HT1080 (cell line): ENCODE measurements at places on chromosomes 7 and 10.

DNA sequence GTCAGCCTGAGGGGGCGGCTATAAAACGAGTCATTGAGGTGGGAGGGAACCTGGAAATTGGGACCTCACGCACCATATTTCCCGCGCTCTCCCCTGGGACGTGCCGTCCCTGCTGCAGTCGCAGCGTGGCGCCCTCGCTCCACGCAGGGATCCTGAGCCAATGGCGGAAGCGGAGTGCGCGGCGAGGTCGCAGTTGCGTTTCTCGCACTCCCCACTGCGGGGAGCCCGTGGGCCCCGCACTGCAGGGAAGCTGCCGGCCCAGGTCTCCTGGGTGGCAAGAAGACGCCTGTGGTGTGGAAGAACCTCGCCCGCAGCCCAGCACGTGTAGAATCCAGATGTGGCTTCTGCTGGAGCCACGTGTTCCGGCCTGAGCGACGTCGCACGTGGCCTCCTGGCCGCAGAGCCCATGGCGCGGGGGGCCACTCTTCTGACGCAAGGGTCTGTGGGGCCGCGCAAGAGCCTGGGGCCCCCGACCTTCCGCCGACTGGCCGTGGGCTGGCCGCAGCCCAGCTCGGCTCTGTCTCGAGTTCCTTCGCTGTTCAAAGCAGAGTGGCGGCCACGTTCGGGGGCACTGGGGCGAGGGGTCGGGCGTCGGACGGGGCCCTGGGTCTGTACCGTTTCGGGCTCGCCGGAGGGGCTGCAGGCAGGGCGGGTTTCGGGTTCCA is 26.4 kb downstream of the HIF1AN start:
- no peak for DNase-seq

DNA sequence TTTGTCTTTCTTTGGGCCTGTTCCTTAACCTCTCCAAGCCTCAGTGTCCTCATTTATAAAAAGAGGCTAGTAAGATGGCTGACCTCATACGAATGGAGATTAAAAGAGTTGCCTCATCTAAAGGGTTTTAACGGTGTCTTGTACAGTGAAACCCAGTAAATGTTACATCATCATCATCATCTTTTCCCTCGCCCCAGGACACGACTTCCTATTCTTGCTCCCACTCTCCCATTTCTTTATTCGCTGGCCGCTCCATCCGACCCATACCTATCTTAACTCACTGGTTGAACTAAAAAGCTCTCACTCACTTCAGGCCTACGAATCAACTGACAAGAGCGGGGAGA is 554 bp downstream of the FRA10AC1 start:
- no peak for DNase-seq

- DNase-seq = no peak
Measured at GRCh38 chr7:25386311-25386744, 158.0 kb upstream of the NPVF start.

- DNase-seq = no peak
Measured at GRCh38 chr10:16890691-16891090, 73.5 kb upstream of the RSU1 start.

- no peak for DNase-seq
Measured at GRCh38 chr10:14749070-14749809, 25.5 kb downstream of the FAM107B start.

- no peak for DNase-seq
Measured at GRCh38 chr7:88806280-88807037, 10.9 kb upstream of the TEX47 start.
